ENCODE measurements at places on chromosomes 1 and 21.

DNA sequence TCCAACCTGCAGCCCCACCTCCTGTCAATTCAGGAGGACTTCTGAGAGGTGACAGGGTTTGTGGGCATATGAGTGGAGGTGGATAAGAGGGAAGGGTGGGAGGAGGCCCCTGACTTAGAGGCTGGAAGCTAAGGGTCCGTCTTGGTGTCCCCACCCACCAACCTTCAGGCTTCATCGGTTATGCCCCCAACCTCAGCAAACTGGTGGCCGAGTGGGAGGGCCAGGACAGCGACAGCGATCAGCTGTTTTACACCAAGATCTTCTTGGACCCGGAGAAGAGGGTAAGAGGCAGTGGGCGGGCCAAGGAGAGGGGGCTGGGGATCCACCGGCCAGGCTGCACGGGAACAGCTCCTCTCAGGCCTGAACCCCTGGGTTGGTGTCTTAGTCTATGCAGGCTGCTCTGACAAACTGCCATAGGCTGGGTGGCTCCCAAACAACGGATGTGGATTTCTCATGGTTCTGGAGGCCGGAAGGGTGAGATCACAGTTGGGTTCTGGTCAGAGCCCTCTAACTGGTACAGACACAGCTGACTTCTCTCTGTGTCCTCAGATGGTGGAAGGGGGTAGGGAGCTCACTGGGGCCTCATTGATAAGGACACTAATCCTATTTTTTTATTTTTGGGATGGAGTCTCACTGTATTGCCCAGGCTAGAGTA, 18.1 kb downstream of the PLOD1 start:
- H3K27ac ChIP-seq = no peak overlapping the region
- peaks cover 17% of the 10 kb centered on the region for H3K36me3 ChIP-seq
- no peak overlapping the region for H3K4me3 ChIP-seq
- H3K4me1 ChIP-seq = no peaks in the 10 kb centered on the region

DNA sequence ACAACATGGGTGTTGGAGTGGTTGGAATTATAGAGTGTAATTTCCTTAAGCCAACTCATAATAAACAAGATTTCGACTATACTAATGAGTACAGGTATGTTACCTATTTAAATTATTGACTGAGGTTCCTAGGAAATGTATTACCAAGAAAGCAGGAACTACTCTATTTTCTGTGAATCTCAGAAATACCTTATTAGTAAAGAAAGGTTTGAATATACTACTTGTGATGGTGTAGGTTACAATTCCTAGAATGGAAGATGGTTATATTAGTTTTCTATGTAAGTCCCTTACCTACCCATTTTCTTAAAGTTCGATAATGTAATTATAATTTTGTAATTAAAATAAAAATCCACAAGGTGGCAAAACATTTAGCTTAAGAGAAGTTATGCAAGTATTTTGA, 29.3 kb downstream of the MORC3 start:
- H3K27ac ChIP-seq = no peak overlapping the region
- no peak overlapping the region for H3K4me3 ChIP-seq
- no peak for DNase-seq
- H3K4me1 ChIP-seq = no peaks in the 10 kb centered on the region
- no peaks in the 10 kb centered on the region for H3K27me3 ChIP-seq
- peaks cover 74% of the 10 kb centered on the region for H3K36me3 ChIP-seq

- no peaks in the 10 kb centered on the region for H3K36me3 ChIP-seq
- no peak overlapping the region for H3K27ac ChIP-seq
- H3K27me3 ChIP-seq = peaks cover 4% of the 10 kb centered on the region
Observed at GRCh38 chr1:70462611-70463010, 51.5 kb downstream of the CTH start.

DNA sequence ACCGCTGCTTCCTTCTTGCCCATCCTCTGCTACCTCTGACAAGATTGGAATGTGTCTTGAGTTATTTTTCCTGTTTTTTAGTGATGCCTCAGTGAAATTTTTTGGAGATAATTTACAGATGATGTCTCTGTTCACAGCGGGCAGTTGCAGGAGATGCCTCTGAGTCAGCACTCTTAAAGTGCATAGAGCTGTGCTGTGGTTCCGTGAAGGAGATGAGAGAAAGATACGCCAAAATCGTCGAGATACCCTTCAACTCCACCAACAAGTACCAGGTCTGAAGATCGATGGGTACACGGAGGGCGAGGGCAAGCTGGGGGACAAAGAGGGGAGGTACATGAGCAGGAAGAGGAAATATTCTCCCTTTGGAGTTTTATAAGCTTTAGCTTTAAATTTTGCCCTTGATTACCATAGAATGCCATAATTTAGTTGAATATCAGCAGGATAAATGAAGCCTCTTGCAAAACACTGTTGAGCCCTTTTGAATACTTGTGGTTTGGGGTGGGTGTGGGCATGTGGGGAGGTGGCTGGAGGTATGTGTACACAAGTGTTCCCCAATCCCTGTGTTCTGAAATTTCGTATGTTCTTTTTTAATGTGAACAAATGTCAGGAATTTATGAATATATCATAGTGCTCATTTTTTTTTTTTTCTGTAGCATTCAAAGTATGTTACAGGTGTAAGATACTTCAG, 19.8 kb downstream of the ATP1A1 start:
- no peak overlapping the region for H3K27ac ChIP-seq
- no peak overlapping the region for H3K4me3 ChIP-seq
- no peaks in the 10 kb centered on the region for H3K27me3 ChIP-seq
- no peaks in the 10 kb centered on the region for H3K4me1 ChIP-seq
- H3K36me3 ChIP-seq = peaks cover 84% of the 10 kb centered on the region

GRCh38 chr1:220521778-220522177, 6.2 kb upstream of the MARK1 start:
- no peak overlapping the region for H3K27ac ChIP-seq
- no peak overlapping the region for H3K4me3 ChIP-seq
- H3K36me3 ChIP-seq = no peaks in the 10 kb centered on the region
- no peaks in the 10 kb centered on the region for H3K27me3 ChIP-seq
- H3K4me1 ChIP-seq = no peaks in the 10 kb centered on the region

DNA sequence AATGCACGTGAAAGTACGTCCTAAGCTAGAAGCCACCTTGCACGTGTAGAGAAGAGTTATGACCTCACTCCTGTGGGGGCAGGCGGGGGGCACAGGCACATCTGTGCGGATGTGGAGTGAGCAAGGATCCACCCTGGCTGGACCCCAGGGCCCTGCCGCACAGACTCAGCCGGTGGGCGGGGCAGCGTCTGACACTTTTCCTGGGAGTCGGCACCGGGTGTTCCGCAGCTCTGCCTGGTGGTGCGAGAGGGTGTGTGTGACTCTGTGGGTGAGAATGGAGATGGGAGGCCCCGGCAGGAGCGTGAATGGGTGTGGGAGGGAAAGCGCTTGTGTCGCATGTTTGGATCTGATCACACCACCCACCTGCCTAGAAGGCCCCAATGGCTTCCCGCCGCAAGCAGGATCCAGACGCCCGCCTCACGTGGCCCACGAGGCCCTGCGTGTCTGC, 29.5 kb downstream of the RAP1GAP start:
- H3K4me1 ChIP-seq = peaks cover 19% of the 10 kb centered on the region
- no peaks in the 10 kb centered on the region for H3K36me3 ChIP-seq
- peak; percentile 40 for DNase-seq
- no peak overlapping the region for H3K27ac ChIP-seq

GRCh38 chr1:89844860-89845259, 24.0 kb downstream of the LRRC8D start:
- H3K4me1 ChIP-seq = no peaks in the 10 kb centered on the region
- H3K27ac ChIP-seq = no peak overlapping the region
- no peak for DNase-seq
- H3K36me3 ChIP-seq = no peaks in the 10 kb centered on the region
- no peaks in the 10 kb centered on the region for H3K27me3 ChIP-seq

GRCh38 chr1:205798577-205798976, 14.4 kb downstream of the SLC41A1 start:
- H3K27me3 ChIP-seq = no peaks in the 10 kb centered on the region
- no peak overlapping the region for H3K4me3 ChIP-seq
- peaks cover 46% of the 10 kb centered on the region for H3K36me3 ChIP-seq

DNA sequence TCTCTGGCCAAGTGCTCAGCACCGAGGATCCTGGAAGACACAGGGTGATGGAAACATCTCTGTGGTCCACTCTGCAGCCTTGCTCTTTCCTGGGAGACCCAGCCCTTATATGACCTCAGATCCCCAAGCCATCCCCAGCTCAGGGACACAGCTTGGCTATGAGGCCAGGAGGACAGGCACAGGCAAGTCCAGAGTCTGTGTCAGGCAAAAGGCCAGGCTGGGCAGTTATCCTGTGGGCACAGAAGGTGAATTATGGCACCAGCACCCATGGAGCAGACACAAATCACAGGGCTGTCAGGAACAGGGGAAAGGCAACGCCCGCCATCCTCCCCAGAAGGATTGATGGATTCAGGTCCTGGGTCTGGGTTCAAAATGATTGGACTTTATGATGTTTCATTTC, 52.1 kb upstream of the SCMH1 start:
- no peaks in the 10 kb centered on the region for H3K36me3 ChIP-seq
- no peak overlapping the region for H3K27ac ChIP-seq
- no peak overlapping the region for H3K4me3 ChIP-seq

DNA sequence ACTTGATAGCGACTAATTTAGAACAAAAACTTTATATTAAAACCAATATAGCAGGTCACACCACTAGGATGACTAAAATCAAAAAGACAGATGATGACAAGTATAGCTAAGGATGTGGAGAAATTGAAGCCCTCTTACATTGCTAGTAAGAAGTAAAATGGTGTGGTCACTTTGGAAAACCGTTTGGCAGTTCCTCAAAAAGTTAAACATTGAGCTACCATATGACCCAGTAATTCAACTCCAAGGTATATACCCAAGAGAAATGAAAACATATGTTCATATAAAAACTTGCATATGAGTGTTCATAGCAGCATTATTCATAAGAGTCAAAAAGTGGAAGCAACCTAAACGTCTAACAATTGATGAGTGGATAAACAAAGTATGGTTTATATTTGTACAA, 13.0 kb upstream of the SERINC2 start:
- peaks cover 4% of the 10 kb centered on the region for H3K4me1 ChIP-seq
- no peaks in the 10 kb centered on the region for H3K36me3 ChIP-seq
- H3K4me3 ChIP-seq = no peak overlapping the region
- no peak for DNase-seq
- H3K27me3 ChIP-seq = no peaks in the 10 kb centered on the region

- H3K27ac ChIP-seq = no peak overlapping the region
- H3K4me1 ChIP-seq = peaks cover 12% of the 10 kb centered on the region
- H3K36me3 ChIP-seq = no peaks in the 10 kb centered on the region
- H3K27me3 ChIP-seq = no peaks in the 10 kb centered on the region
- no peak for DNase-seq
Observed at GRCh38 chr21:25862112-25862511, 127.3 kb downstream of the GABPA start.

Measured in SJCRH30 (cell line).